ENCODE measurements at places on chromosomes 6 and 20.

DNA sequence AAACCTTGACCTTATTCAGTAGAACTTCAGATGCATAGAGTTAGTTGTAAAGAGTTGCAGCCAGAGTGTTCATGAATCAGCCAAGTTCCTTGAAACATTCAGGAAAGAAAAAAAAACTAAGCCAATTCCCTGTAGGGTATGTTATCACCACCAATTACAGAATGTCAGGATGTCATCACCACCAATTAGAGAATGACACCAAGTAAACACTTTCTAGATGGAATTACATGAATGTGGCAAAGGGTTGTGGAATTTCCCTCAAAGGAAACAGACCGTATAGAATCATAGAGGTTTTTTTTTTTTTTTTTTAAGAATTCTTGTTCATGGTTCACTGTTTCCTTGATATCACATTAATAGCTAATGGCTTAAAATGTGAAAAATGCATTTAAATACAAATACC is 472.1 kb upstream of the RNF217 start:
- no peak for DNase-seq

GRCh38 chr6:159973406-159973805 is 4.5 kb downstream of the IGF2R start:
- no peak for DNase-seq

DNA sequence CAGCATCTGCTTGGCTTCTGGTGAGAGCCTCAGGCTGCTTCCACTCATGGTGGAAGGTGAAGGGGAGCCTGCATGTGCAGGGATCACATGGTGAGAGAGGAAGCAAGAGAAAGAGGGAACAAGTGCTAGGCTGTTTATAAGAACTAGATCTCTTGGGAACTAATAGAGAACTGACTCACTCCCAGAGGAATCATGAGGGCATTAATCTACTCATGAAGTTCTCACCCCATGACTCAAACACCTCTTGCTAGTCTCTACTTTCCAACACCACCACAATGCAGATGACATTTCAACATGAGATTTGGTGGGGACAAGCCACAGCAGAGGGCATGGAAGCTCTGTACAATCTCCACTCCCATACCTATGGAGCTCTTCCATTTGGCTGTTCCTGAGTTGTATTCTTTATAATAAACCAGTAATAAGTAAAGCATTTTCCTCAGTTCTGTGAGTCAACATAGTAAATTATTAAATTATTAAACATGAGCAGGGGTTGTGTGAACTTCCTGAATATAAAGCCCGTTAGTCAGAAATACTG is 524.1 kb upstream of the NRSN1 start:
- DNase-seq, result no peak

GRCh38 chr6:149111556-149112115 is 205.9 kb upstream of the TAB2 start:
- DNase-seq, result no peak

DNA sequence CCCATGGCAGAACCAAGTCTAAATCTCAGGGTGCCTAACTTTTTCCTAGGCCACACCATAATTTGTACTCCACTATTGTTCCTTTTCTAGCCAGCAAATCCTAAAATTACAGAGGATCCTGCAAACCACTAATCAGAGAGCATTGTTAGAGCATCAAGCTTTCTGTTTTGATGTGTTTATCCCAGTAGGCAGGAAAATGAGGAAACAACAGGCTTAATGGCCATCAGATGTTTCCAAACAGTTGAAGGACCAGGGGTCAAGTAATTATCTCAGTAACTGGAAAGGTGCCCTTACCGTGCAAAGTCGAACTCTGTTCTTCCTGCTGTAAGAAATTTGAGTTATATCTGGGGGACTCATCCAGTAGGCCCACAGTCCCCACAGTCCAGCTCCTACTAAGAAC is 58.7 kb downstream of the RALY start:
- DNase-seq, result no peak

DNA sequence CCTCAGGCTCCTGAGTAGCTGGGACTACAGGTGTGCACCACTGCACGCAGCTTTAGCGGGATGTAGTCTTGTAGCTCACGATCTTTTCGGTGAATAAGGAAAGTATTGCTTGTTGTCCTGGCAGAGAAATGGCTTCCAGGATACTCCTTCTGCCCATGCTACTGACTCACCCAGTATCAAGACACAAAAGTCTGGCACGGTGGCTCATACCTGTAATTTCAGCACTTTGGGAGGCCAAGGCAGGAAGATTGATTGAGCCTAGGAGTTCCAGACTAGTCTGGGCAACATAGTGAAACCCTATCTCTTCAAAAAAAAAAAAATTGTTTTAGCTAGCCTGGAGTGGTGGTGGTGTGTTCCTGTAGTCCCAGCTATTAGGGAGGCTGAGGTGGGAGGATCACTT is 40.9 kb upstream of the B4GALT5 start:
- DNase-seq, result no peak

- no peak for DNase-seq
Measured at GRCh38 chr6:111841822-111842221, 31.4 kb downstream of the FYN start.

DNA sequence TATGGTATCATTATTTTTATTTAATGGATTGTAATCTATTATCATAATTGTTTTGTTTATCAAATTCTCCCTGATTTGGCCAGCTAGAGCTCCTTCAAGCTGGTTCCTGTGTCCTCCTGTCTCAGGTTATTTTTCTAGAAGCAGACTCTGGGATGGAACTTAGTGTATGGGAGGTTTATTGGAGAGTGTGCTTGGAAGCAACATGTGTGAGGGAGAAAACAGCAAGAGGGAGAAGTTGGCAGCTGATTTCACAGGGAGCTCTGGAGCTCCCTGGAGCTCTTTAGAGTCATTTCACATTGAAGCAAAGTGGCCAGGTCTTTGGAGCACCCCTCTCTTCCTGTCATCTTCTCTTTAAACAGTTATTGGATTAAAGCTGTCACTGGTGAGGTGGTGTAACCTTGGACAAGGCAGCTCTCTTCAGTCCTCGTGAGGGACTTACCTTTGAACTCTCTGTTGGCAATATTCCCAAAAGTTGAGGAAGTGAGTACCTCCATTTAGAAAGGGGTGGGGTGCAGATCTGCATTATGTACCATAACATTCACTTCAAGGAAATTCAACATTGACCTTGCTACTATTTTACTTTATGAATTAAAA is 103.6 kb downstream of the PHF3 start:
- DNase-seq, result no peak

GRCh38 chr6:90079560-90080490 is 185.6 kb downstream of the GJA10 start:
- peak; percentile 41 for DNase-seq

DNA sequence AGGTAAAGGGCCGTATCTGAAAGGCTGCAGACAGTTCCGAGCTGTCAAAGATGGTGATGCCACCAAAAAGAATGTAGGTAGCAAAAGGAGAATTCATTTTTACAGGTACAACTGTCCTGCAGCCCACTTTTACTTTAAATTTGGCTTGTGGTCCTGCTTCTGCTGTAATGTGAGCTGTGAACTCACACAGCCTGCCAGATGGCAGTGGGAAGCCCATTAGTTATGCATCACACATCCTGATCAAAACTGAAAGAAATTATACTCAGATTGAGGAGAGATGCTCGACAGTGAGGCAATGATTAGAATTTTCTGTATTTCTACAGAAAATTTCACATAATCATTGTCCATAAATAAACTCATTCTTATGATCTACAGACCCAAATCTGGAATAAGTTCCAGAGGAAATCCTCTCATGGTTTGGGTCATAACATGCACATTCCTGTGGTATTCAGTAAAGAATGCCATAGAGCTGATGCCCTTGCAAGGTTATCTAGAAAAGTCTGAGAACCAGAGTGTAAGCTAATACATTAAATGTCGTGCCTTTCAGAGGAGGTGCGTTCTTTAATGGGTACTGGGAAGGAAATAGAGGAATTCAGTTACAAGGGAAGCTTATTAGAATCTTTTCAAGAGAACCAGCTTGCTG is 23.9 kb upstream of the E2F3 start:
- DNase-seq, result no peak

DNA sequence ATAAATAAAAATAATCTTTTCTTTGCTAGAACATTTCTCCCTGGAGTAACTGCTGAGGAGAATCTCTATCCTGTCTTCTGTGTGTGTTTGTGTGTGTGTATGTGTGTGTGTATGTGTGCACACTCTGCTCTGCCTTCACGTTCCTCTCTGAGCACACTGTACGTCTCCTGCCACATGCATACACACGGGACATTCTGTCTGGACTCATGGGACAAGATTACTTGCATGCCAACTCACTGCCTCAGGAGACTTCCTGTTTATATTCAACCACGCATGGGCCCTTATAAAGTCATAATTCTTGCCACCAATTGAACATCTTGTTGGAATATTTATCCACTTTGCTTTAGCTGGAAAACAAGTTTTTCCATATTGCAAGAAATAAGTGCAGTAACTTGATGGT is 930.6 kb downstream of the KIF16B start:
- DNase-seq, result no peak

- DNase-seq, result no peak
Measured at GRCh38 chr6:36927691-36928546, 26.6 kb upstream of the PI16 start.

DNA sequence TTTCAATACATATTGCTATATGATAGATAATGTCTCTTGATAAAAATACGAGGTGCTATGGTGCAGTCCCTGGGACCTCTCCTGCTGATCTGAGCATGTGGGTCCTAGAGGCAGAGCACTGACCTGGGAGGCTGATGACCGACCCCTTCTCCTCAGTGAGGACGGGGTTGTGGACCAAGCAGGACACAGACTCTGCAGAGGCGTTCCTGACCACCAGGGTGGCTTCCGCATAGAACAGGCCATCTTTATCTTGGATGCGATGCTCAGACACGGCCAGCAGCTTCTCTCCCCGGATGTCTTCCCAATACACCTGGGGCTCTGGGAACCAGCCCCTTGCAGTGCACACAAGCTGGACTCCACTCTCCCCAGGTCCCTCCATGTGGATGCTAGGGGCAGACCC is 4.2 kb downstream of the BTNL2 start:
- no peak for DNase-seq

- DNase-seq, result no peak
Measured at GRCh38 chr6:44138717-44139350, 11.5 kb downstream of the TMEM63B start.
